ENCODE measurements at places on chromosomes 16 and 17.

GRCh38 chr16:68297908-68298307 is 12.8 kb downstream of the SLC7A6OS start:
- no peak for DNase-seq

DNA sequence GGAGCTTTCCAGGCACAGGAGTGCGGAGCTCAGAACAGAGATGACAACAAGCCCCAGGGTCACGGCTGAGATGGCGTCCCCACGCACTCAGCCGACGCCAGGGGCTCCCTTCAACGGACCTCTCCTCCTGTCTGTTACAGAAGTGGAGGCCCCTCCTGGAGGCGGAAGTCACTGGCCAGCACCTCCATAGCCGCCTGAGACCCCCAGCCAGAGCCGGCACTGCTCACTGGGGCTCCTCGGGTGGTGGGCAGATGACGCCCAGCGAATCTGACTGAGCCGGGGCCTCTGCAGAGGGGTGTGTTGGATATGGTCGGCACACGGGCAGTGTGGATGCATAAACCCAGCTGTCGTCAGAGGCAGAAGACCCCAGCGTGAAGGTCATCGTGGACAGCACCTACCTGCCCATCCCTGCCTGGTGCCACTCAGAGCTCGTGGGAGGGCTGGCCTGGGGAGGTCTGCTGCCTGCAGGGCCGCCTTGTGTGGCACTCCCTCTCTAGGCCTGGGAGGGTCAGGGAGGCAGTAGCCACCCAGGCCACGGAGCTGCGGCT is 20.0 kb downstream of the NDUFAF8 start:
- DNase-seq = no peak

DNA sequence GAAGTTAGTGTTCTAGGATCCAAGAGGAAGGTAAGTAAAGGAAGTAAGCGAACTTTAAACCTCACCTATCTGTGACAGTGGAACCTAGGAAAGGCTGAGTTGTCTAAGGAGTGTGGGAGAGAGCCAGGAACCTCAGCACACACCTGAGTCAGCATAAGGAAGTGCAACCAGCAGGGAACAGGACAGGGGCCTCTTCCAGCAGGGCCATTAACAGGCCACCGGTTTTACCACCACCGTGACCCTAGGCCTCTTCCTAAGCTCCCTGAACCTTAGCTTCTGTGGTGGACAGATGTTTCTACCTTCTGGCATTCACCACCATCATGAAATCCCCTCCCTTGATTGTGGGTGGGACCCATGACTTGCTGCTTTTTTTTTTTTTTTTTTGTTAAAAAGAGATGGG is 26.7 kb upstream of the GPATCH8 start:
- no peak for DNase-seq

GRCh38 chr16:50360779-50361178 is 8.0 kb downstream of the BRD7 start:
- DNase-seq = no peak

- no peak for DNase-seq
Observed at GRCh38 chr17:58998871-58999270, 107.8 kb downstream of the TRIM37 start.

All from Karpas-422 (cell line).